ENCODE measurements at places on chromosomes 12 and 14.

DNA sequence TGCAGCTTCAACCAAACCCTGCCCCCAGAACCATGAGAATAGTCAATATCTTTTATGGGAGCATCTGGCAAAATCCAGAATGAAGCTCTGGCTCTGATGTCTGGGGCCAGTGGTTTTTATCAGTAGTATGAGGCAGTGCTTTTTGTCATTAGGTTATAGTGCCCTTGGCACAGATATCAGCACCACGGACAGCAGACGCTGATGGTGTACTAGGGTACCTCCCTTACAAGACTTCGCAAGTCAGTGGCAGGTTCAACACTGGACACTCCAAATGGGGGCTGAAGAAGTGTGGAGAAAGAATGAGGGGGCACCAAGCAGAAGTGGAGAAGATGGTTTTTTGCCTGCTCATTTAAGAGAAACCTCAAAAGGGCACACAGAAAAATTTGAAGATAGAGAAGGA, 68.2 kb upstream of the E2F7 start:
- peak; percentile 64 for DNase-seq

GRCh38 chr12:19110221-19110940, 19.2 kb upstream of the PLEKHA5 start:
- no peak for DNase-seq

DNA sequence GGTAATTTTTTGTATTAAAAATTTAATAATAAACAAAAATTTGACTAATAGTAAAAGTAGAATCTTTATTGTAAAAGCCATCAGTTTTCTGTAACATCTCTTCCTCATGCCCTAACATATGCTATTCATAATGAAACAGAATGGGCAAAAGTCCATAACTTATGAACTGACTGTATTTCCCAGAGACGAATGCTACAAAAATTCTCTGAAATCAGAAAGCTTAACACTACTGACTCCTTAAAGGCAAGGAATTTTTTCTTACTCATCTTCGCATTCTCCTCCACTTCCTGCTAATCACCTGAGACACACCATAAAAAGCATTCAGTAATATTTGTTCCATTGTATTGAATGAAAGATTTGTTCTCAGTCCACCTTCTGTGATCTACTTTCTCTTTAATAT, 17.6 kb downstream of the MON2 start:
- DNase-seq = no peak

- DNase-seq = no peak
Measured at GRCh38 chr12:83140135-83140534, 453.4 kb downstream of the TMTC2 start.

- DNase-seq = no peak
Measured at GRCh38 chr14:75123991-75124390, 2.9 kb downstream of the NEK9 start.

DNA sequence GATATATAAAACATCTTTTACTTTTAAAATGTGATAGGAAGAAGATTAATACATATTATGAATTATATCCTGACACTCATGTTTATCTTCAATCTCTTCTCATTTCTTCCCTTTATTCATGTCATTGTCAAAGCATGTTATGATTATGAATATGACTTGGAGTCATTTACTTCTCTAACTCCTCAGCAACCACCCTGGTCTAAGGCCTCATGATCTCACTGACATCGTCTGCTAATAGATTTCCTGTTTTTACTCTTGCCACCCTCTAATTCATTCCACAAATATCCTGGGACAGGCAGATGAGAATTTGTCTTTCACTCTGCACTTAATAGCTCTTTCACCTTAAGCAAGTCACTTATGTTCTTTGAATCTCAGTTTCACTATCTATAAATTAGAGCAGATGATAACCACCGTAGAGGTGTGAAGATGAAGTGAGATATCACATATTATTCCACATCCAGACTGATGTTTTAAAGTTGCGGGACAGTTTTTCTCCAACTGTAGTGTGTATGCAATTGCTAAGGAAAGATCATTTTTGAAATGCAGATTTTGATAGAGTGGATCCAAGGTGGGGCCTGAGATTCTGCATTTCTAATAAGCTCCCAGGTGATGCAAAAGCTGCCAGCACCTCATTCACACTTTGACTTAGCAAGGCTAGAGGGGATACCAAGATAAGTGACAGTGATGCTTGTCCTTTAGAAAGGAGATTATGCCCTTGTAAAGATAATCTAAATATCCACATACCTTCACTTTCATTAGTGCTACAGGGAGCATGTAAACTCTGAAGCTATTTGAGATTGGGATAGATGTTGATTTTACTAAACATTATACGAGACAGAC, 3.3 kb upstream of the IAPP start:
- no peak for DNase-seq

DNA sequence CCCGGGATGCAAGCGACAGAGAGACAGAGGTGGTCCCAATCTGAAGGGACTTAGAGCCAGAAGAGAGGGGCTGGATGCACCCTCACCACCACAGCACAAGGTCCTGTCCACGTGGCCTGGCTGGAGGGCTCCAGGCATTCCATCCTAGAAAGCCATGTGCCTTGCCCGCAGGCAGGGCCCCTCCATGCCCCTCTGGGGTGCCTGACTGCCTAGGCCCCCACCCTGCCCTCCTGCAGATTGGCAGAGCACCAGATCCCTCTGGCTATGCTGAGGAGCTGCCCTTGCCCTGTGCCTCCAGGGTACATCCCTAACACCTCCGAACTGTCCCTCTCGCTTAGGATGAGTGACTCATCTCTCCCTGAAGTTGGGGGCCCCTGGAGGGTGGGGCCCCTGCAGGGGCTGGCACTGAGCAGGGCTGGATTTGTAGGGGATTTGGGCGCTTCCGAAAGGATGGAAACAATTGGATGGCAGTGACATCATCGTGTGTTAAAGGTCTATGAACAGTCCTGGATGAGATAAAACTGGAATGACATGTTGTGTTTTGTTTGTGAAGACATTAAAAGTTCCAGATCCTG, 50.9 kb downstream of the CHGA start:
- DNase-seq = no peak

GRCh38 chr12:66775871-66776270, 97.0 kb upstream of the GRIP1 start:
- DNase-seq = no peak

GRCh38 chr12:62251609-62251958, 8.6 kb upstream of the USP15 start:
- no peak for DNase-seq

GRCh38 chr12:104249898-104250297, 34.3 kb downstream of the TXNRD1 start:
- no peak for DNase-seq

GRCh38 chr12:62258941-62259630, 1.1 kb upstream of the USP15 start:
- peak; percentile 53 for DNase-seq

DNA sequence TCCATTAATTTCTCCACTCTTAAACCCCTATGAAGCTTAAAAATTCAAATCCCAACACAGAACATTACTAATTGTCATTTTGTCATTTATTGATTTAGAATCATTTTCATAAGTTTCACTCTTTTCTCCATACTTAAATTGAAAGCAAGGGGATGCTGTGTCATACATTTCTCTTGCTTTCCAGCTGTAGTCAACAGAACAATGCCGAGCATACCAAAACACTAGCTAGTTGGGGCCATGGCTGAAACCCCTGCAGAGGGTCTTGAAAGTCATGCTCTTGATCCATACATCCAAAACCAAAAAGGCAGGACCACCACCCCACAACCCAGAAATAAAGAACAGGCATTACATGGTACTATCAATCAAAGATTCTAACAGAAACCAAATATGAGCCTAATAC, 9.0 kb downstream of the EXOC5 start:
- no peak for DNase-seq

GRCh38 chr12:62426089-62426488, 40.5 kb upstream of the MON2 start:
- no peak for DNase-seq

GRCh38 chr14:65206448-65207096, 104.3 kb upstream of the MAX start:
- DNase-seq = peak; percentile 59

DNA sequence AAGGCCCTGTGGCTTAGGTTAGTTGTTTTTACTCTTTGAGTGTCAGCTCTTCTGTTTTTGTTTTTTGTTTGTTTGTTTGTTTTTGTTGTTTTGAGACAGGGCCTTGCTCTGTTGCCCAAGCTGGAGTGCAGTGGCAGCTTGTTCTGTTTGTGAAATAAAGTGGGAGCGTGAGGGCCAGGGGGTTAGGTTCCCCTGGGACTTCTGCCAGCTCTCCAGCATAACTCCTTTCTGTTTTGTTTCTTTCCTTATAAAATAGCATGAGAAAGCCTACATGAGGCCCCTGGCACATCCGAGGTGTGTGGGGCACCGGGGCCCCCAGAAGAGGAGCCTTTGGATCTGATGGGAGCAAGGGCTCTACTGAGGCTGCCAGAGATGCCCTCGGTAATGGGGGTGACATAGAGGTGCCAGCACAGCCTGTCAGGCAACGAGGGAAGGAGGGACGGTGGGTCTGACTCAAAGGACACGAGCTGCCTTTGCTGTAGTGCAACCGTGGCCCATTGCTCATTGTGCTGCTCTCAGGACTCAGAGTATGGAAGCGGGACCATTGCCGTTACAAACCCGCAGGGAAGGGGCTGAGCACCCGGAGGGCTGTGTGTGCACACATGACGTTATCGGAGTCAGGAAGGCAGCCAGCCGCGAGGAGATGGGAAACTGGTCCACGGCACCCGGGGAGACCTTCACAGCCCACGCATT, 9.1 kb upstream of the SERPINA11 start:
- no peak for DNase-seq

GRCh38 chr12:25424211-25424731, 128.8 kb downstream of the LMNTD1 start:
- no peak for DNase-seq

GRCh38 chr12:44819884-44820283, 56.2 kb downstream of the NELL2 start:
- DNase-seq = no peak

DNA sequence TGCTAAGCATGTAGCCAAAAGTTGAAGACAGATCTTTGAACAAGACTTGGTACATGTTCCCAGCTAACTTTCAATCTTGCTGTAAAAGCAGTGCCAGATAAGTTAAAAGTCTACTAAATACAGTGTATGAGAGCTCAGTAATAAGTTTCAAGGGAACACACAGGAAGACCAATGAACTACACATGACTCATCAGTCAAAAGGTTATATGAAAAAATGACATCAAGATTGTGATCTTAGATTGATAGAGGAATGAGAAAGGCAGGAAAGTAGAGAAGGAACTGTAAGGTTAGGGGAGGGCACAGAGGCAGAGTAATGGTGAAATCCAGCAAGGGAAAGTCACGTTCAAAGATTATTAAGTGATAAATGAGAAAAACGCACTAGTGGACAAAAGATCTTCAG, 249.9 kb upstream of the FLRT2 start:
- no peak for DNase-seq

- DNase-seq = no peak
Measured at GRCh38 chr14:91270619-91271018, 26.1 kb upstream of the GPR68 start.

DNA sequence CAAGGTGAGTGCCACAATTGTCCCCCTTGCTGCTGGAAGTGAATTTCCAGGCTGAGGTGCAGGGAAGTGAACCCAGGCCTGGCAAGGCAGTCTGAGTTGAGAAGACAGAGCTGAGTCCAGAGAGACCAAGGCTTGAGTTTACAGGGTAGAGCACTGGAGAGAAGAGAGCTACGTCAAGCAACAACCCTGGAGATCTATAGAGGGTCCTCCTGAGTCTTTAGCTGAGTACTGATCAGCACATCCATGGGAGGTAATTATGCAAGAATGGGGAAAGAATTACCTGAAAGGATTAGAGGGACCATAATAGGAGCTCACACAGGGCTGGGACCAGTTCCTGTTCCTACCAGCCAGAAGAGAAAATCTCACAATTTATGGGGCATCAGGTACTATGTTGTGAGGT, 190.7 kb downstream of the NEDD1 start:
- DNase-seq = no peak

All from RPMI8226 (cell line).